ENCODE measurements at places on chromosomes 11 and 22. TPM values are rescaled to one million over a fixed set of nuclear protein-coding genes. Genes with fewer than 3 reads are reported as not detected.

MMP7 gene
- total RNA-seq, result not detected

- no peak for DNase-seq
Observed at GRCh38 chr11:40186437-40187263, 1272.8 kb downstream of the LRRC4C start.

- no peak for DNase-seq
Observed at GRCh38 chr11:3658252-3658651, 12.9 kb downstream of the CHRNA10 start.

DNA sequence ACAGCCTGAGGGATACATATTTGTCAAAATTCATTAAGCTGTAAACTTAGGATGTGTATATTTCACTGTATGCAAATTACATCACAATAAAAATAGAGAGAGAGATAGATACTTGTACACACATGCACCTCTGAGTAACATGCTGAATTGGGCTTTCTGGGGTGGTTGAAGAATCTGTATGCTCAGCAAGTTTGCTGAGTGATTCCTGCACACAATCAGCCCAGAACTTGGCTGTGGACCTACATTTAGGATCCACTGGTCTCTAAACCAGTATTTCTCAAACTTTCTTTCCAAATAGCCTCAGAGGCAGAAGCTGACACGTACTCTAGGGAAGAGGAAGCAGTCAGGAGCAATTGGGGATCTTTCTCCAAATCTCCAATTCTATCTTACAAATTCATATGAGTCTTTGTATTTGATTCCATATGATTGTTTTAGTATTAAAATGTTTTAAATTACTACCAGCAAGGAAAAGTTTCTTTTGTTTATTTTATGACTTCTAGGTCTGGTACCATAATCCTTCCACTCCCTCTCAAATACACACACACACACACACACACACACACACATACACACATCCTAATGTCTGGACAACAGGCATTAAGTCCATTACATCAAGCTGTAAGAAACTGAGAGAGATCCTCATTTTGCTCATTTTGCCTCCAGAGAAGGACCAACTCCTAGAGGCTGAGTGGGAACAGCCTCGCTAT, 20.0 kb downstream of the SYT13 start:
- no peak for DNase-seq
